ENCODE measurements at places on chromosomes 6 and 20. TPM values are rescaled to one million over a fixed set of nuclear protein-coding genes. Genes with fewer than 3 reads are reported as not detected.

GRCh38 chr6:169709293-169709692 lies 7.4 kb downstream of the C6orf120 start:
- no peak for DNase-seq

DNA sequence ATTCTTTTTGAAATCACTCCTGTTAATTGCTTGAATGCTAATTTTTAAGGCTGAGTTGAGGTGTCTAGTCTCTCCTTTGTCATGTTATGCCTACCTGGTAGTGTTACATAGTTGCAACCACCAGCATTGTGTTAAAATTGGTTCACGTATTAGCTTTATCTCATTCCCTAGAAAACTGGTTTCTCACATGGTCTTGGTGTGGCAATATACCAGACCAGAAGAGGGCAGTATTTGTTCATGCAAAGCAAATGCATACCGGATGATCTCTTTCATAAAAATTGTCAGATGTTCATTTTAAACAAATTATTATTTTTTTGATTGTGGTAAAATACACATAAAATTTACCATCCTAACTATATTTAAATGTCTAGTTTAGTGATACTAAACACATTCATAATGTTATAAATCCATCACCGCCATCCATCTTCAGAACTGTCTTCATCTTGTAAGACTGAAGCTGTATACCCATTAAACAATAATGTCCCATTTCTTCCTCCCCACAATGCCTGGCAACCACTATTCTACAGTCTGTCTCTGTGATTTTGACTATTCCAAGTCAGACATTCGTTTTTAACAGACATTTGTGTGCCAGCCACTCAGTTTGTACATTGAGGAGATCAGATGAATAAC lies 92.8 kb downstream of the ATRN start:
- DNase-seq = peak; percentile 41

DNA sequence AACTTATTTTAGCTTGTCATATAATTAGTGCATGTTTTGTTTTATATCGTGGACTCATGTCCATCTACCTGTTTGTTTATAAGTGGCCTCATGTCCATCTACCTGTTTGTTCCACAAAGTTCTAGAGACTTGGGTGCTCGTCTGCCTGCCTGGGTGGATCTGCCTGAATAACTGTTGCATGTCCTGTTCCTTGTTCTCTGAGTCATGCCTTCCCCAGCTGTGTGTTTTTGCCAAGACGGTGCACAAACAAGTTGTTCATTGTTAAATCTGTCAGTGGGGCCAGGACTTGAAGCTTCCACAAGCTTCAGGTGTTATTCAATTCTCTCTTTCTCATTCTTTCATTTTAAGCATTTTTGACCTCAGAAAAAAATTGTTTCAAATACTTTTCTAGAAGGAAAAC lies 358.0 kb upstream of the CITED2 start:
- peak; percentile 33 for DNase-seq

CALHM6 gene
- total RNA-seq = 2.5 TPM

DNA sequence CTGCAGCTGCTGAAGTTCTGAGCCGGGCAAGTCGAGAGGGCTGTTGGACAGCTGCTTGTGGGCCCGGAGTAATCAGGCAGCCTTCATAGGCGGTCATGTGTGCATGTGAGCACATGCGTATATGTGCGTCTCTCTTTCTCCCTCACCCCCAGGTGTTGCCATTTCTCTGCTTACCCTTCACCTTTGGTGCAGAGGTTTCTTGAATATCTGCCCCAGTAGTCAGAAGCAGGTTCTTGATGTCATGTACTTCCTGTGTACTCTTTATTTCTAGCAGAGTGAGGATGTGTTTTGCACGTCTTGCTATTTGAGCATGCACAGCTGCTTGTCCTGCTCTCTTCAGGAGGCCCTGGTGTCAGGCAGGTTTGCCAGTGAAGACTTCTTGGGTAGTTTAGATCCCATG lies 21.2 kb upstream of the MAPK13 start:
- no peak for DNase-seq

- no peak for DNase-seq
These were observed 23.3 kb downstream of the SYNDIG1 start for GRCh38 chr20:24492698-24493097.

- DNase-seq = no peak
These were observed 349.8 kb downstream of the DHX35 start for GRCh38 chr20:39311851-39312506.

Measured in tibial nerve (tissue), 4 donors.